ENCODE measurements at places on chromosomes 3 and 15. TPM values are rescaled to one million over a fixed set of nuclear protein-coding genes. Genes with fewer than 3 reads are reported as not detected.

Gene TMEM266
- not detected for total RNA-seq

DNA sequence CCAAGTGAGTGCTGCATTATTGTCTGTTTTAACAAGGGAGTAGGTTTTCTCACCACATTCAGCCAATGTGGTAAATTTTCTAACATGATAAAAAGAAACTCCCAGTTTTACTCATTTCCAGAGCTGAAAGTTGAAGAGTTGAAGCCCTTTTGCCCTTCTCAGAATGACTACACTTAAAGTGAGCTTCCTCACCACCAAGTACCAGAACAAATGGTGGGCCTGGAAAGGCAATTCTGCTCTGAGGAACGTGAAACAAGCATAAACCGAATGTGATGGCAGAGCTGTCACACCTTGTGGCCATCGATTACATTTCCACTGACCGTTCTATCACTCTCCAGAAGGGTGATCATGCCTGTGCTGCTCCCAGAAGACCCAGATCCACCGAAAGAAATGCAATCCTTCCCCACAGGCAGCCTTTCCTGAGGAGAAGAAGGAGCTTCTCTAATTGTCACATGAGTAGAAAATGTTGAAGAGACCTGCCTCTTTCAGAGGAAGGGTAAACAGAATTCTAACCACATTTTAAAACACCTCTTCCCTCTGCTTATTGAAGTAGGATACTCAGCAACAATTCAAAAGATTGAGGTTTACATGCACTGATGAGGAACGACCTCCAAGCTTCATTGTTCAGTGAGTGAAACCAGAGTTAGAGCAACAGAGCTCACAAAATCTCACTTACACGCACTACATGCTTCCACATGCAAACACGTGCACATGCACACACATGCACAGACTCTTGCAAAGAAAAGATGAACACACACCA, 21.4 kb upstream of the CCR9 start:
- H3K4me3 ChIP-seq: no peak overlapping the region
- peaks cover 46% of the 10 kb centered on the region for H3K4me1 ChIP-seq
- DNase-seq: peak; percentile 55
- peaks cover 52% of the 10 kb centered on the region for H3K27me3 ChIP-seq

Gene GNB4
- total RNA-seq: 0.88 TPM

- H3K36me3 ChIP-seq: no peaks in the 10 kb centered on the region
- peak overlapping the region; percentile 52 for H3K4me3 ChIP-seq
- DNase-seq: peak; percentile 22
- peak overlapping the region; percentile 26 for H3K27ac ChIP-seq
- peaks cover 12% of the 10 kb centered on the region for H3K4me1 ChIP-seq
- H3K27me3 ChIP-seq: peaks cover 6% of the 10 kb centered on the region
Measured at GRCh38 chr3:120559242-120560061, 36.7 kb upstream of the NDUFB4 start.

DNA sequence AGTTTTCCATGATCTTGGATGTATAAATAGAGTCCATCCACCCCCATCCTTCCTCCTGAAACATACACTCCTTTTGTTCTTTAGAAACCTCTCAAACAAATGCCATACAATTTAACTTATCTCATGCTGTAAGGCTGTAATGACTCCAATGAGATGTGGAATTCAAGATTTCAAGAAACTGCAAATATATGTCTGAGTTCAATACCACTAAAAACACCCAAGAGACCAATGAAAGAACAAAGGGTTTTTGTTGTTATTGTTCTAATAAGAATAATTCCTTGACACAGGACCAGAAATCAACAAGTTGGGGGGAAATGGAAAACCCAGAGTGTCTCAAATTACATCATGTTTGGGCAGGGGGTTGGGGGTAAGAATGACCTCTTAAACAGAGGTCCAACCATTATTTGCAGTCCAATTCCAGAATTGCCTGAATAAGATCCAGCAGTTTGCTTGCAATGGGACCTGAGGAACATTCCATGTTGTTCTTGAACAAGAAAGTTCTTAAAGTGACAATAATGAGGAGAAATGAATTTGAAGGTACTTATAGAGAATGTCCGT, 48.6 kb upstream of the TGFBR2 start:
- no peak for DNase-seq
- H3K4me1 ChIP-seq: peaks cover 15% of the 10 kb centered on the region
- H3K27me3 ChIP-seq: no peaks in the 10 kb centered on the region
- no peak overlapping the region for H3K27ac ChIP-seq
- no peaks in the 10 kb centered on the region for H3K36me3 ChIP-seq

Gene PLSCR5
- not detected for total RNA-seq

DNA sequence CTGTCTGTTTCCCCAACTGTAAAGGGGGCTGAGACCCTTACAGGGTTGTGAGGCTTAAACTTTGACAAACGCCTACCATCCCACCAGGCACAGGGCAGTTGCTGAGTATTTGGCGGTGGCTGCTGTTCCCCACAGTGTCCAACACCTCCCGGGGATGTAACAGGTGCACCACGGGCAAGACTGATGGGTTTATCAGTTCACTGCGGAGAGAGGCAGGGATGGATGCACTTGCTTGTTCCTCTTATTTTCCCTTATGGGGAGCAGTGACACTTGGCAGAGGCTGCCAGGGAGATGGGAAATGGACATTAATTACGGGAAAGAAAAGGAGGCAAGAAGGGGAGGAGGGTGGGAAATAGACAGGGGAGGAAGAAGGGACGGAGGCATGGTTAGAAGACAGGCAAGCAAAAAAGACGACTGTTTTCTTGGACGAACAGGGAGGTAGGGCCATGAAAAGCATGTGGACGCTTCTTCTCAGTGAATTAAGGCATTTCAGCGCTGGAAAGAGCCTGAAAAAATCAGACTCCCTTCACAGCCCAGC, 16.6 kb upstream of the ADIPOQ start:
- peaks cover 24% of the 10 kb centered on the region for H3K27me3 ChIP-seq
- peak overlapping the region; percentile 82 for H3K4me3 ChIP-seq

Gene ZBED2
- total RNA-seq: 418 TPM

DNA sequence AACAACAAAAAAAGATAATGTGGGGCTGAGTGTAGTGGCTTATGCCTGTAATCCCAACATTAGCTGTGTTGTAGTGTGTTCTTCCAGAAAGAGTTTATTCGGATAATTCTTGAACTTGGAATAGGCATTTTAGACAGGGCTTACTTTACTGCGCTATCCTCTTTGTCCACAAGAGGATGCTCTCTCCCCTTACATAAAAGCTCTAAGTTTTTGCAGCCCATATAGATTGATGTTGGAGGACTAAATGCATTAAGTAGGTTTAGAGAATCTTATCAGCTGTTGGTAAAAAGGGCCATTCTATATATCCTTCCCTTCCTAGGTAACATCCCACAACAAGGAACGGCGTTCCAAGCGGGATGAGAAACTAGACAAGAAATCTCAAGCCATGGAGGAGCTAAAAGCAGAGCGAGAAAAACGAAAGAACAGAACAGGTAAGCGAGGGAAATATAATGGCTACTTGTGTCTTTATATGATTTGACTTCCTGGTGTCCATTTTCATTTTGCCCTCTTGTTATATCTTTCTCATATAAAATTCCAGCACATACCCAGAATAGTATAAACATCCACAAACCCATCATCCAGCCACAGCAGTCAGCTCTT, 27.8 kb upstream of the ITPKA start:
- H3K27me3 ChIP-seq: no peaks in the 10 kb centered on the region
- no peak overlapping the region for H3K27ac ChIP-seq
- peaks cover 23% of the 10 kb centered on the region for H3K36me3 ChIP-seq
- peak; percentile 34 for DNase-seq
- no peak overlapping the region for H3K4me3 ChIP-seq
- H3K4me1 ChIP-seq: no peaks in the 10 kb centered on the region

- no peak for DNase-seq
- peaks cover 35% of the 10 kb centered on the region for H3K27me3 ChIP-seq
- H3K4me1 ChIP-seq: no peaks in the 10 kb centered on the region
- no peaks in the 10 kb centered on the region for H3K36me3 ChIP-seq
- no peak overlapping the region for H3K4me3 ChIP-seq
- H3K27ac ChIP-seq: no peak overlapping the region
Measured at GRCh38 chr3:124007186-124007585, 15.3 kb upstream of the ROPN1 start.

Gene SLC2A2
- total RNA-seq: not detected

DNA sequence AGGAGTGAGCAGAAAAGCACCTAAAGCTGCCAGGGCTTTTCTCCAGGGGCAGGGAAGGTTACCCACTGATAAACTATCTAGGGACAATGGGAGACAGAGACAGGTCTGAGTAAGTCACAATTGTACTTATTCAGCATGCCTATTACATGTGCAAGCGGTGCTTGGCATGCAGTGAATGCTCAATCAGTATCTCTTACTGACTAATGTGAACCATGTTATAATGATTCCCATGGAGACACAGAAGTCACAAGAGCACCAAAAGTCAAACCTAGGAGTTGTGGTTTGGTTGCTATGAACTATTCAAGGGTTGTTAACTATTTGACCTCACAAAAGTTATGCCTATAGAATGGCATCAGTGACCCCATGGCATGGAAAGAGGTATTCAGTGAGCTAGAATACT, 50.0 kb upstream of the RASGRP1 start:
- H3K27me3 ChIP-seq: no peaks in the 10 kb centered on the region
- DNase-seq: no peak
- H3K4me1 ChIP-seq: peaks cover 47% of the 10 kb centered on the region
- peak overlapping the region; percentile 44 for H3K27ac ChIP-seq
- no peak overlapping the region for H3K4me3 ChIP-seq
- peaks cover 4% of the 10 kb centered on the region for H3K36me3 ChIP-seq

Gene FMN1
- total RNA-seq: 0.09 TPM

Gene CCR1
- 0.14 TPM for total RNA-seq

- H3K27ac ChIP-seq: peak overlapping the region; percentile 60
- H3K36me3 ChIP-seq: peaks cover 14% of the 10 kb centered on the region
- peak; percentile 64 for DNase-seq
- peak overlapping the region; percentile 78 for H3K4me3 ChIP-seq
- no peaks in the 10 kb centered on the region for H3K27me3 ChIP-seq
- H3K4me1 ChIP-seq: peaks cover 29% of the 10 kb centered on the region
Measured at GRCh38 chr3:32569540-32570420, 878 bp downstream of the DYNC1LI1 start.

Gene RASL12
- total RNA-seq: not detected

DNA sequence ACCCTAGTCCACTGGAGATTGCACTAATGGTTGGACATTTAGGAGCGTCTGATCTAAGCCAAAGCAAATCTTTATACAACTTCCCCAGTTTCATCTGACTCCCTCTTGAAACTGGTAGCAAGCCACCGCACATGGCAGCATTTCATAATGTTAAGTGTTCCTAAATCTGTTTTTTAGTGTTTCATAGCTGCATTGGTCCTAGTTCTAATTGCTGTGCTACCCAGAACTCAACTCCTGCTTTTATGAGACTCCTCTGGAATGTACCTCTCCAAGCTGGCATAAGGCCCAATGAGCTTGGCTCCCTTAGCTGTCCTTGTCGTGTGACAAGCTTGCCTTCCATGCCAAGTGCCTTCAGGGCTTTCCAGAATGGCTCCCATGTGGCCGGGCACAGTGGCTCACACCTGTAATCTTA, 65.3 kb upstream of the FLNB start:
- H3K27ac ChIP-seq: no peak overlapping the region
- H3K4me1 ChIP-seq: no peaks in the 10 kb centered on the region

- no peak overlapping the region for H3K27ac ChIP-seq
- H3K36me3 ChIP-seq: no peaks in the 10 kb centered on the region
- H3K4me1 ChIP-seq: no peaks in the 10 kb centered on the region
Measured at GRCh38 chr3:1288805-1289494, 196.1 kb downstream of the CNTN6 start.

DNA sequence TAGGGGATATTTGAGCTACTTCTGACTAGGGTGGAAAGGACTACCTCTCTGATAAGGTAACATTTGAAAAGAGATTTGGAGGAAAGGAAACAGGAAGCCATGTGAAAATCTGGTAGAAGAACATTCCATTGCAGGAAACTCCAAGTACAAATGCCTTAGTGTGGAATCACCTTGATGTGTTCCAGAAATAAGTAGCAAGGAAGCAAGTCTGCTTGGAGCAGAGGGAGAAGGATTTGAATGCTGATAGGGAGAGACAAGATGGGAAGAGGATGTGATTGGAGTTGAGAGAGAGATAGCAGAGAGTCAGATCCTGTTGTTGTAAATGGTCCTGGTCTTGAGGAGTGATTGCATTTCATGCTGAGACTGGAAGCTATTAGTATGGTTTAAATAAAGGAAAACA, 335.1 kb upstream of the DCBLD2 start:
- no peaks in the 10 kb centered on the region for H3K27me3 ChIP-seq
- no peak overlapping the region for H3K27ac ChIP-seq
- H3K4me3 ChIP-seq: no peak overlapping the region
- H3K4me1 ChIP-seq: no peaks in the 10 kb centered on the region

DNA sequence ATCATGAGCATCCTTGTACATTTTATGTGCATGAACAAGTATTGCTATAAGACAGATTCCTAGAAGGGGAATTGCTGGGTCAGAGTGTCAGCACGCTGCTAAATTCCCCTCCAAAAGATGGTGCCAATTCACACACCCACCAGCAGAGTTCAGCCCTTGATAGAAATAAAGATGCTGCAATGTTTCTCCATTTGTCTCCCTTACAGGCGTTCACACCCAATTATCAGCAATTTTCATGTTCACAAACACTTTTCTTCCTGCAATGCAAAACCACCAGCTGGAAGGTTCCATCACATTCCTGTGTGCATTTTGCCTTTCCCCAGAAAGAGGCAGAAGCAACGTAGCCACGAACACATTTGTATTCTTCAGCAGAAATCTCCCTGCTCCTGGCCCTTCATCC, 3.3 kb upstream of the TAMM41 start:
- peaks cover under 1% of the 10 kb centered on the region for H3K36me3 ChIP-seq
- peaks cover 4% of the 10 kb centered on the region for H3K27me3 ChIP-seq
- H3K4me3 ChIP-seq: no peak overlapping the region
- H3K4me1 ChIP-seq: peaks cover 19% of the 10 kb centered on the region
- no peak for DNase-seq

Gene CATSPER2
- total RNA-seq: 1.9 TPM

GRCh38 chr3:14130230-14130629, 5.4 kb downstream of the TMEM43 start:
- H3K4me1 ChIP-seq: peaks cover 30% of the 10 kb centered on the region
- no peaks in the 10 kb centered on the region for H3K27me3 ChIP-seq
- peaks cover 57% of the 10 kb centered on the region for H3K36me3 ChIP-seq

GRCh38 chr15:24945711-24946110, 9.1 kb upstream of the SNRPN start:
- no peaks in the 10 kb centered on the region for H3K27me3 ChIP-seq
- no peak overlapping the region for H3K4me3 ChIP-seq
- H3K27ac ChIP-seq: no peak overlapping the region

DNA sequence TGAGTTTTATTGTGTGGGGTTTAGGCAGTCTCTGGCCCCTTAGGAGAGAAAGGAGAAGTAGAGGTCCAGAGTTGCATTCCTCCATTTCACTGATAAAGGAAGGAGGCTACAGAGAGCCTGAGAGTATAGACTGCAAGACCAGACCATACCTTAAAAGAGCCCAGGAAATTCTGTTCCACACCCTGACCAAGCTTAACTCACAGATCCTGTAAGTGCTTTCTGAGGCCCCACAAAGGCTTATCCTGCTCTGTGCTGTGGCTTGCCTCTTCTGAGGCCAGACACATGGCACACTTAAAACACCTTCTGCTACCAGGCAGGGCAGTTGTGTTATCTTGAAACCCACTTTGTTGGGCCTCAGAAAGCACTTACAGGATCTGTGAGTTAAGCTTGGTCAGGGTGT, 39.2 kb upstream of the LEKR1 start:
- no peaks in the 10 kb centered on the region for H3K27me3 ChIP-seq
- no peaks in the 10 kb centered on the region for H3K36me3 ChIP-seq

GRCh38 chr15:52100807-52101442, 11.7 kb downstream of the BCL2L10 start:
- H3K36me3 ChIP-seq: no peaks in the 10 kb centered on the region
- DNase-seq: peak; percentile 48
- H3K27me3 ChIP-seq: no peaks in the 10 kb centered on the region
- no peaks in the 10 kb centered on the region for H3K4me1 ChIP-seq

- H3K4me1 ChIP-seq: no peaks in the 10 kb centered on the region
- DNase-seq: peak; percentile 83
- H3K27ac ChIP-seq: no peak overlapping the region
- no peak overlapping the region for H3K4me3 ChIP-seq
- H3K27me3 ChIP-seq: peaks cover 16% of the 10 kb centered on the region
Measured at GRCh38 chr3:56494679-56495322, 26.5 kb upstream of the ERC2 start.

Gene SEC11A
- 111 TPM for total RNA-seq

Data from activated CD4-positive, alpha-beta T cell treated with anti-CD3 and anti-CD28 coated beads for 36 hours (primary cell).